ENCODE measurements at places on chromosomes 7 and 10.

DNA sequence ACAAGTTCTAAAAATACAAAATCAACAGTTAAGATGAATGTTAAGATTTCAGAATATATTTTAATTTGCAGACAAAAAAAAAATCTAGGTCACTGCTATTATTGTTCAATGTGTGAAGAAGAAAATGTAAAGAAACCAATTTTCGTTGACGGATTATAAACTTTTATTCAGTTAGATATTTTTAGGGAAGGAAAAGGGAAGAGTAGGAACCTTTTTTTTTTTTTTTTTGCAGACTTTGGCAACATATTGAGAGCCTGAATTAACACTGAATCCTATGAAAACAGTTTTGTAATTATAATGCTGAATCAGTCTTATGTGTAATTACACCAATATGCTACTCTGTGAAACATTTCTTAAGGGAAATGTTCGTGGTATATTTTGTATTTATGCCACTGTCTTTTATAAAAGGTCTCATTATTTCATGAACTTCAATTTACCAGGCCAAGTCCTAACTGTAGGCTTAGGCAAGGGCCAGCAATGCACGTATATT lies 106.3 kb downstream of the ST8SIA6 start:
- no peak for DNase-seq

DNA sequence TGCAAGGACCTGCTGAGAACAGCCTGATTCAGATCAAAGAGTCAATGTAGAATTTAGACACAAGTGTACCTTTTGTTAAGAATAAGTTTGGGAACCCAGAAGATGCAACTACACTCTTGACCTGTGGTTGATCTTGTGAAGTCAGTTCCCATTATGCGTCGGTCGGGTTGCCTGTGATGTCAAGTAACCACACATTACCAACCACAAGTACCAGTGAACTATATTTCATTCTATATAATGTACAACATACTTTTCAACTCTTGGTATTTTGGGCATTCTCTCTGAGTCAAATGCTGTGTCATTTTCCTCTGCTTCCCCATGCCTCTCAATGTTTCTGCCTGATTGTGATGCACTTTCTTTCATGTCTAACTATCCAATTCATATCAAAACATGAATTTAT lies 426.2 kb downstream of the ETV1 start:
- DNase-seq: no peak

GRCh38 chr7:27808626-27809025 lies 68.7 kb downstream of the TAX1BP1 start:
- DNase-seq: no peak

GRCh38 chr7:1325246-1325645 lies 92.6 kb downstream of the UNCX start:
- no peak for DNase-seq

DNA sequence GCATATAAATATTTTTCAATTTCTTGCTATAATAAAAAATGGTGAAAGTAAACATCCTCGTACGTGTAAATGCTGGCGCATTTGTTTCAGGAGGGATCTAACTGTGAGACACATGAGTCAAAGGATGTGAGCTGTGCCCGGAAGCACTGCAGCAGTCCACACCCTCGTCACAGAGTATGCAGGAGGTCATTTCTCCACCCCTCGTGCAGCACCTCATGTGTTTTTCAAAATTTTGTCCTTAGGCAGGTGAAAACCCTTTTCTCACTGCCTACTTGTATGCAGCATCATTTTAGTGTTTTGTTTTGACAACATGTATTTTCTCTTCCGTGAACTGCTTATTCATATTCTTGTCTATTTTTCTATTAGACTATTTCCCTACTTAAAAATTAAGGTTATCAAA lies 162.7 kb downstream of the AVL9 start:
- DNase-seq: no peak

- DNase-seq: peak; percentile 5
Measured at GRCh38 chr10:107169516-107169915, 5.0 kb upstream of the SORCS1 start.

- peak; percentile 62 for DNase-seq
Measured at GRCh38 chr10:13890233-13891127, 303.7 kb downstream of the PRPF18 start.

GRCh38 chr10:69413221-69413865 lies 3.4 kb downstream of the TACR2 start:
- DNase-seq: peak; percentile 83
